ENCODE measurements at places on chromosomes 2 and 18.

GRCh38 chr18:31591113-31591512 lies 564 bp upstream of the TTR start:
- DNase-seq, result no peak

DNA sequence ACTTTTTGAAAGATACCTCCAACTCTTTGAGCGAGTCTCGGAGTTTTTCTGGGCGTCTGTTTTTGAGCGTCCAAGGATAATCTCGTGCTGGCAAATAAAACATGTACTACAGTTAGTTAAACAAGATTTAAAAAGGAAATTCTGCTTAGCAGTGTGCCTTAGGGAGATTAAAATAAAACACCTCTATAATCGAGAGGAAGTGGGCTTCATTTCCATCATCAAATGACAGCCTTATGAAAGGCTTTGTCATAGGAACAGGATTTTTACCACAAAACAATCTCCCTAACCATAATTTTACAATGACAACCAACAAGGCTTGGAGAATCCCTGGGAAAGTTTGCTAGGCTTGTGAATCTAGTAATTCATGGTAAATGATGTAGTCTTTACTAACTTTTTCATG lies 103.4 kb downstream of the WDPCP start:
- no peak for DNase-seq

GRCh38 chr2:234606896-234607295 lies 110.0 kb upstream of the ARL4C start:
- no peak for DNase-seq

GRCh38 chr2:120344214-120344975 lies 1.5 kb upstream of the INHBB start:
- no peak for DNase-seq

- no peak for DNase-seq
These were observed 11.1 kb downstream of the ZSCAN30 start for GRCh38 chr18:35278969-35279368.

- DNase-seq, result no peak
These were observed 193.0 kb upstream of the NETO1 start for GRCh38 chr18:73060666-73061288.

- DNase-seq, result no peak
These were observed 40.2 kb downstream of the LMAN2L start for GRCh38 chr2:96699621-96700020.

- no peak for DNase-seq
These were observed 59.1 kb upstream of the WIPF1 start for GRCh38 chr2:174656676-174657176.

DNA sequence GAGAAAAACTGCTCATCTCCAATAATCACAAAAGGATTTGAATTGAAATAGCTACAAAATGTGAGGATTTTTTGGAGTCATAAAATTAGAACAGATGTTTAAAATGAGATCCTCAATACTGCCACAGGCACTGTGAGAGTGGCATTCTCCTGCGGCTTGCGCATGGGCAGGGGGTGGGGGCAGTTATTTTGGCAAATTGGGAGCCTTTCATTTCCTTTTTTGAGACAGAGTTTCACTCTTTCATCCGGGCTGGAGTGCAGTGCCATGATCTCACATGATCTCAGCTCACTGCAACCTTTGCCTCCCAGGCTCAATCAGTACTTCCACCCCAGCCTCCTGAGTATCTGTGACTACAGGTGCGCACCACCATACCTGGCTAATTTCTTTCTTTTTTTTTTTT lies 42.4 kb downstream of the POMC start:
- no peak for DNase-seq

GRCh38 chr2:12343141-12343540 lies 373.6 kb upstream of the TRIB2 start:
- DNase-seq, result no peak

Data from AG04450 (cell line).